ENCODE measurements at places on chromosomes 6 and 20.

GRCh38 chr6:168265827-168266815 is 53.5 kb downstream of the DACT2 start:
- no peak for DNase-seq

- DNase-seq = no peak
Observed at GRCh38 chr6:50963952-50964351, 145.3 kb downstream of the TFAP2B start.

- DNase-seq = no peak
Observed at GRCh38 chr6:34462551-34462971, 3.3 kb upstream of the PACSIN1 start.

DNA sequence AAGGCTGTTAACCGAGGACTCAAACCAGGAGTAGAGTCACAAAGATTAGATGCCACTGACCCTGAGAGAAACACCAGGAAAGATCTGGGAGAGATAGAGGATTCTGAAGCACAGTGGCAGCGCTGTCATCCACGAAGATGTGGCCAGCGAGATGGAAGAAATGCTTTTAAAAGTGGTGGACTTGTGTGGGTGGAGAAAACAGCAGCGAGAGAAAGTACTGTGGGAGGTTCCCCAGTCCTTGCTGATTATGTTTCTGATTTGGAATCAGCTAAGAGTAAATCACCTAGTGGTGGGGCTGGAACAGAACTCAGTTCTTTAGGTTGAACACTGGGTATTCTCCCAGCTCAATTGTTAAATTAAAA is 435 bp upstream of the ZNF322 start:
- DNase-seq = no peak

DNA sequence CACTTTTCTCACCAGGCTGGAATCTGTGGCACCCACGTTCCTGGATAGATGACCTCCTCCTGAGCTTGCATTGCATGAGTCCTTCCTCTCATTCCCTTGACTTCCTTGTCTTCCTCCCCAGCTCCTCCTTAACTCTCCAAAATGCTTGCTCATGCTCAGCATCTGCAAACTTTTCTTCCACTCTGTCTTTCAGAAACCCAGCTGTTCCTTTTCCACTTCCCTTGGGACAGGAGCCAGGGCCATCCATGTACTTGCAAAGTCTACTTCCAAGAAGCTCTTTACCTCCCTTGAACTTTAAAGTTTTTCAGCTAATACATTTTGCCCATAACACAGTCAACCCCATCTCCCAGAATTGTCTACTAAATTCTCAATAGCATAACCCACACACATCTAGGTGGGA is 861.7 kb downstream of the QKI start:
- no peak for DNase-seq

DNA sequence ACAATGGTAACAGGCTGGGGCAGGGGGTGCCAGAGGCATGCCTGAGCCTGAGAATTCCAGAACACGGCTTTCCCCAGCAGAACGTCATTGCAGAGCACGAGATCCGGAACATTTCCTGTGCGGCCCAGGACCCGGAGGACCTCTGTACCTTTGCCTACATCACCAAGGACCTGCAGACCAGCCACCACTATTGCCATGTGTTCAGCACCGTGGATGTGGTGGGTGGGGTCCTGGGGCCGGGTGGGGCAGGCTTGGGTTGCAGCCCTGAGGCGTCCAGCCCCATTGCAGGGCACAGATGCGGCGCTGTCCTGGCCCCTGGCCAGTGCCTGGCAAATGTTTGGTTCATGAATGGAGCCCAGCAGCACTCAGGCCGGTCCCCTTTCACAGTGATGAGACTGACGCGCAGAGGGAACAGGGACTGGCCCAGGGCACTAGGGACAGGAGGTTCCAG is 57.1 kb downstream of the TCP11 start:
- no peak for DNase-seq

GRCh38 chr6:29602564-29603361 is 17.8 kb downstream of the OR2H2 start:
- no peak for DNase-seq

- DNase-seq = no peak
Observed at GRCh38 chr6:20718705-20719653, 184.7 kb downstream of the CDKAL1 start.

DNA sequence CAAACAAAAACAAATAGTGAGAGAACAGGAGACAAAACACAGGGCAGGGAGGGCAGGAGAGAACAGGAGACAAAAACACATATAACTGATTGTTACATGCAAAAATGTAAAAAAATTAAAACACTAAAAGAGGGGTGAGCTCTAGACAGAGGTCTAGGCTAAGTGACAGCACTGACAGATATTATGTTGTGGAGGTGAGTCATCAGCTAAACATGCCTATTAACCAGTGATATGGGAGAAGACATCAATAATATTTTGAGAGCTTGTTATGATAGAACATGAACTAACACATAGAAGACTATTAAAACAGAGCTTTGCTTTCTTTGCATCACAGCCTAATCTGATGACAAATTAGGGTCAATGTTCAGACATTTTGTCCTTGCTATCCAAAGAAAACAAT is 972.7 kb downstream of the PRIM2 start:
- no peak for DNase-seq

Measured in T-helper 9 cell (primary cell).